ENCODE measurements at places on chromosomes 2 and 18.
A peak's percentile ranks its signal among the peaks of the same experiment; 100 is the strongest.

DNA sequence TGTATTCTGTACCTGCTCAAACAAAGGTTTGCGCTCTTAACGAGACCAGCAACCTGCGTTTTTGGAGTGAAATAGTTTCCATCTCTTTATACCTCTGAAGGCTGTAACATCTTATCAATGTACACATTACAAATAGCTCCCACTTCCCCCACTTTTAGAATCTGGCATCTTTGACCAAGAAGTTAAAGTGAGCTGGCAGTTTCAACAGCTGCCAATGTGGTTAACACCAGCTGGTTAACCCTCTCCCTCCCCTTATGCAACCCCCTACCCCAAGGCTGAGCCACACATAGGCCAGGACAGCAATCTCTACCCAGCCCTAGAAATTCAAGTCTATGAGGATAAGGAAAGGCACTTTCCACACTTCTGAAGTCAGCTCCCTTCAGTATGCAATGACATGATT, 2.2 kb upstream of the SERTAD2 start:
- DNase-seq = no peak

DNA sequence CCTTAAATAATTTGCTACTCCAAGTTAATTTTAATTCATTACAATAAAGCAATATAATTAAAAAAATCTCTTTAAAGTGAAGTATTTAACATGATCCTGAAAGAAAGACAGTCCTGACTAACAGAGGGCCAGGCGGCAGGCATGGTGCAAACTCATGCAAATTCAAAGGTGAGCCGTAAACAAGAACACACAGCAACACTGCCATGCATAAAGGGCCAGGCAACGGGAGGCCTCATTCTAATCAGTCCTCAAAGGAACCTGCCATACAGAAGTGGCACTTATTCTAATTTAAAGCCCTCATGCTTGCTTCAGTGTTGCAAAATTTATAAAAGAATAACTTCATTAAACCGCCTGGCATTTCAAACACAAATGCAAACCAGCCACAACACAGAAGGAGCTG, 277.0 kb downstream of the ZNF521 start:
- DNase-seq = no peak

DNA sequence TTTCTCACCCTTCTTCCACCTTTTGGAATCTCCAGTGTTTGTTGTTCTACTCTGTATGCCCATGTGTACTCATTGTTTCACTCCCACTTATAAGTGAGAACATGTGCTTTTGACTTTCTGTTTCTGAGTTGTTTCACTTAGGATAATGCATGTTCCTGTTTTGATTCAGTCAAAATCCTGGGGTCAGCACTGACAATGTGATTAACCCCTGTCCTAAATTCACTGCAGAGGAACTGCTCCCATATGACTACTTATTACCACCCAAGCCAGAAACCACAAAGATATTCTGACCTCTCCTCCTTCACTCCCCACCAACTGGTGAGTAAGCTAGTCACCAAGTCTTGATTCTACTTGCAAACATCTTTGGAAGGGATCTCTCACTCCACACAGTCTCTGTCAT, 251.4 kb upstream of the TCF4 start:
- no peak for DNase-seq

- no peak for DNase-seq
These were observed 14.7 kb downstream of the CPLX4 start for GRCh38 chr18:59303656-59304195.

GRCh38 chr18:11114653-11115052, 34.7 kb downstream of the PIEZO2 start:
- no peak for DNase-seq

DNA sequence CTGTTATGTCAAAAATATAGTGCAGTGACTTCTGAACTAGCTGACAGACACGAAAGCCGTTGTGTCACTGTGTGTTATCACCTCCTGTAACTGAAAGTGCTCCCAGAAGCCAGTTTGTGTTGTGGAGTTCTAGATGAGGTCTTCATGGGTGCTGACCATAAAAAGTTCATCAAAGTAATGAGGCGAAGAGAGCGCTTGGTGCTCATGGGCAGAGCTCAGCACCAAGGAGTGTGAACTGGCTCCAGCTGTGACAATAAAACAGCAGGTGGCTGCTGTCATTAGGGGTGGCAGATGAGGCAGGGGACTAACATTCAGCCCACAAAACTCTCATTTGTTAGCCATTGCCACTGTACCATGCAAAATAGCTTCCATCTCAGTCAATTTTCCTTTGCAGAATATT, 151.1 kb downstream of the ZNF407 start:
- no peak for DNase-seq

- DNase-seq = peak; percentile 13
These were observed 49.3 kb downstream of the GREB1 start for GRCh38 chr2:11582862-11583752.

- DNase-seq = no peak
These were observed 224.8 kb downstream of the NUP35 start for GRCh38 chr2:183349091-183349490.

DNA sequence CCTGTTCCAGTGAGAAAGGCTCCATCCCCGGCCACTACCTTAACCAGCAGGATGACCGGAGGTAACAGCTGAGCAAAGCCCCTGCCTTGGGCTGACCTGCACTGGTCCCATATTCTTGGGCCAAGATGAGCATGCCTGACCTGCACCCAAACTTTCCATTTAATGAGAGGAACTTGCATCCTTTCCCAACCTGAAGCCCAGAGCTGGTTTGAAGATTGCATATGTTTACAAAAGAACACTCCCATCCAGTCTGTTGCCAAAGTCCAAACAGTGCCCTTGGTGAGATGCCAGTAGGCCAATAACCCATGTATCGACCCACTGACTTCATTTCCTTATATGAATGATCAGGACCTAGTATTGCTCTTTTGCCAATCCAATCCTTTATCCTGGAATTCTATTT, 5.5 kb upstream of the NPAS2 start:
- DNase-seq = no peak

GRCh38 chr2:10818984-10819383, 6.4 kb upstream of the PDIA6 start:
- DNase-seq = no peak

DNA sequence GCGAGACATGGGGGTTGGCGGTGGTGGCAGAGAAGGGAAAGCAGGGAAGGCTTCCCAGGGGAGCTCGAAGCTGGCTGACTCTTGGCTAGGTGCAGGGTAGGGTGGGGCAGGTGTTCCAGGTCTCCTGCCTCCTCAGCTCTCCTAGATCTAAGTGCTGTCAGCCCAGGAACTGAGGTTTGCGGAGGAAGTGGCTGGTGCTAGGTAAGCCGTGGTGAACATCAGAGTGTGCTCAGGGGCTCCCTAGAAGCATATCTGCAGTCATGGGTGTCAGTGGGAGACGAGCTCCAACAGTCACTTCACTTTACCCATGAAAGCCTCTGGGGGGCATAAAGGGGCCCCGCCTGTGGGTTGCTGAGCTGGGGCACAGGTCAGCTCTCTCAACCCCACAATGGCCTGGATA, 34.1 kb downstream of the ARHGEF4 start:
- no peak for DNase-seq

DNA sequence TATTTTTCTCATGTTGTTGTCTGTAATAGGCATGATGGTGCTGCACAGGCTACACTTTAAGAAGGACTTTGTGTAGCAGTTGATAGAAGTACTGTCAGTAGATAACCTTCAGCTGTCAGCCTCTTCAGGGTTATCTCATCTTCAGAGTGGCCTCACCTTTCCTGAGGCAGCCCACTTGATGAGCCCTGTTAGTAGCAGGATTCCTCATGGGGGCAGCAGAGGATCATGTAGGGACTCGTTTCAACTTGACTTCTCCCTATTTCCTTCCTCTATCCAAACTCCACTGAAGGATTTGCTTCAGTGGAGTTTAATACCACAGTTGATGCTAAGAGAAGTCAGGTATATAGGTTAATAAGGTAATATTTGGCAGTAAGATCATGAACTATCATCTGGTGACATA, 530.3 kb upstream of the FSIP2 start:
- peak; percentile 4 for DNase-seq

GRCh38 chr18:75200071-75200470, 8.9 kb downstream of the PTGR3 start:
- DNase-seq = no peak

DNA sequence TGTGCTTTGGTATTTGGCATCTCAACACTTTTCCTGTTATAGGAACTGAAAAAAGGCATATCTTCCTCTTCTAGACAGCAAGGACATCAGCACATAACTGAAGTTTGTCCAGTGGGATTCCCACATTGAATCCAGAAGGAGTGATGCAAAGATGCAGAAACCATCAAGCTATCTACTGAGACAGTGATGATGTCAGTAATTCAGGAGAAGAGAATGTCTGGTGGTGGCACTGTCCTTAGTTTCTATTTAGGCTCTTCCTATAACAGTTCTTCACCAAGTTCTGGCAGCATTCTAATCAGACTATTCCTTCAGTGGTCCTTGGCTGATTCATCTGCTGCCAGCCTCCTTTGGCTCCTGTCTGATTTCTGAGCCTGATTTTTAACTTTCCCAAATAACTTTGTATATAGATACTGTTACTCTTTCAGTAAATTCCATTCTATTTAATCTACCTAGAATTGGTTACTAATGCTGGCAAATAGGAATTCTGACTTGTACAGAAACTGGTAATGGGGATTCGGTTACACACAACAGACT, 56.6 kb upstream of the AGPS start:
- no peak for DNase-seq

DNA sequence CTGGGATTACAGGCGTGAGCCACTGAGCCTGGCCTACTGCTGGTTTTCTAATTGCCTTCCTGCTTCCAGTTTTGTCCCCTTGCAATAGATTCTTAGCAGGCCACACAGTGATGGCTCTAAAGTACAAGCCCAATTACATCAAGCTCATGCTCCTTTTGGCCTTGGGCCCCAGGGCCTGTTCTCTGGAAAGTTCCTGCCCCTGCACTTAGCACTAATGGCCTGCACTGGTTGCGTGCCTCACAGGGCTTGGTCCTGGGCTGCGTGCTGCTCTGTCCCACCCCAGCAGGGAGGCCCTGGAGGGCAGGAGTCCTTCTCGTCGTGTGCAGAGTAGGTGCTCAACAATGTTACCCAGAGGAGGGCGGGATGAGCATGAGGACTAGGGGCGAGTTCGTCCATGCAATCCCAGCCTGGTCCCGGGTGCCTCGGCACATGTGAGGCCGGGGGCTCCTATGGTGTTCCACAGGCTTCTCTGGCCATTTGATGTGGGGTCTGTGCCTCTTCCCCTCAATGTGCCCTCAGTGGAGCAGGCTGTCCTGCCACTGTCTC, 51.7 kb downstream of the PDCL3 start:
- DNase-seq = no peak

DNA sequence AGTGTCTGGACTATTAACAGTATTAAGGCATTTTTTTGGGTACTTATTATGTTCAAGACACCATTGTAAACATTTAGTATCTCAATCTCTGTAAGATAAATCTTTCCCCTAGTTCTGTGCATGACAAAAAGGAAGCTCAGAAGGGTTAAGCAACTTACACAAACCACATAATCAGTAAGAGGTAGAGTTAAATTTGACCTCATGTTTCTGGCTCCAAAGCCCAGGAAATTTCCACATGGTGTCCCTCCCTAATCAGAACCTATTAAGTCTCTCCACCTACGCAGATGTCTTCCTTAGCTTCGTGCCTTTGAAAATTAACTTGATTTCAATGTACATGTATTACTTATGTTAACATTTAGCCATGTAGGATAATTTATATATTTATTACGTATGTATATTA, 2.0 kb downstream of the MFSD6 start:
- DNase-seq = no peak

DNA sequence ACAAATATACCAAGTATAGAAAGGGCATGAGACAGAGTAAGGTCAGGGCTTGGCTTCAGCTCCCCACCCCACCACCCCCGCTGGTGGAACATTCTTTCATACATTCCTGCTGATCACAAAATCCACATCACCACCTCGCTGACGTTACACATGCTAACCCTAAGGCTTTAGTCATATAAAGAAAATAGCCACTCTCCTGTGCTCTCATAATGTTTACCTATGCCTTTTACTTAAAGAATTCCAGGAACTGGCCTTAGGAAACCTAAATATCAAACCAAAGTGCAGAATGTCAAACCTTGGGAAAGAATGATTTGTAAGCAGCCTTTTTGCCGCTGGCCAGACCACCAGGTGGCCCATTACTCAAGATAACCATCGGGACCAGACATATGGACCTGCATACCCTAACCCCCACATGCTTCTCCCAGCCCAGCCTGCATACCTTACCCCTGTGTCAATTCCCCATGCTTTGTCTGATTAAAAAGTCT, 136.3 kb upstream of the SLC39A10 start:
- DNase-seq = no peak

- no peak for DNase-seq
These were observed 24.6 kb upstream of the PLB1 start for GRCh38 chr2:28471214-28471613.

DNA sequence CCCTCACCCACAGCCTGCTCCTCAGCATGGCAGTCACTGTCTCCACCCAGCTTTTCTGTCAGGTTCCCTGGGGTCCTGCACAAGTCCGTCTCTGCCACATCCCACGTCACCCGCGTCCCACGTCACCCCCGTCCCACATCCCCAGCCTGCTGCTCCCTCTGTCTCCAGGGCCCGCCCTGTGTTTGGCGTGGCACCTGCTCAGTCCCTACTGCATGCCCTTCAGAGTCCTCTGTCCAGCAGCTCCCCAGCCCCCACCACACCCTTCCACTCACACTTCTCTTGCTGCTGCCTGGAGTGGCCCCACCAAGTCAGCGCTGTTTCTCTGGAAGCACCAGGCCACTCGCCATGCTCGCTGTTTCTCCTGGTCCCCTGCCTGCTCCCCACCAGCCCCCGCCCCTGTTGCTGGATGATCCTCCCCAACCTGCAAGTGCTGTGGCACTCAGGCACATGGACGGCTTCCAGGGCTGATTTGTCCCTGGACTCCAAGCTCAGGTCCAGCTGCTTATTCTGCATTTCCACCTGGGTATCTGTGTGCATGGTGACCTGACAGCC, 18.8 kb downstream of the ATG4B start:
- no peak for DNase-seq

GRCh38 chr2:158128168-158128973, 26.7 kb downstream of the UPP2 start:
- DNase-seq = no peak

GRCh38 chr2:7119132-7119835, 202.1 kb downstream of the RNF144A start:
- DNase-seq = no peak

DNA sequence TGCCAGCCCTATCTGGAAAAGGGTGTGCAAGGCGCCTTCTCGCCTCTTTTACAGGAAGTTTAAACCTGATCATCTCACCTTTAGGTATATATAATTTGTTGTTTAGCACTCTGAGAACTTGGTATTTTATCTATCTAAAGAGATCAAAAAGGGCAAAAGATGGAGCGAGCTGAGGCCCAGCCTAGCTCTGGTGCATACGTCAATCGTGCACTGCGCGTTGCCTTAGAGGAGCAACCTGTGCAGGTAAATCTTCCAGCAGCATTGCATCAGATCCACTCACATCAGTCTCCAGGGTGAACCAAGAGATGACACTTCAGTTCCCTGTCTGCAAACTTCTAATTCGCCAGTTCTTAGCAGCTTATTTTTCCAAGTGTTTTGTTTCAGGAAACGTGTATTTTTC, 15.4 kb downstream of the BCL11A start:
- no peak for DNase-seq

DNA sequence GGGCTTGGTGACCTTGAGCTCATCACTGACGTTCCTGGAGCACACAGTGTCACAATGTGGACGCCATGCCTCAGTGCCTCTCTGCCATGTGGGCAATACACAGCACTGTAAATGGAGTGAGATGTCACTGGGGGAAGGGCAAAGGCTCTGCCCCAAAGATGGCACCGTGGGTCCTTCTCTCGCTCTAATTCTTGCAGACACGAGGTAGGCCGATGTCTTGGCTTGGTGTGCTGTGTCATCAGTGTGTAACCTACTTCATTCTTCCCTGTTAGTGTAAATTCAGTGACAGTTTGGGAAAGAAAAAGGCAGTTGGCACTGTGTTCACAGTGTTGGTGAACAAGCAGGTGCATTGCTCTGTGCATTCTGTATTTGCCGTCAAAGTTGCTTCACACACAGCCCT, 309.3 kb upstream of the MYT1L start:
- no peak for DNase-seq

Data from DMS 273 treated with DMSO at 0.1 percent for 48 hours (cell line).